Muscle of back (tissue), 13 donors: ENCODE measurements at places on chromosomes 4 and X.

GRCh38 chrX:57453901-57454300 lies 137.9 kb upstream of the ZXDB start:
- DNase-seq: no peak

DNA sequence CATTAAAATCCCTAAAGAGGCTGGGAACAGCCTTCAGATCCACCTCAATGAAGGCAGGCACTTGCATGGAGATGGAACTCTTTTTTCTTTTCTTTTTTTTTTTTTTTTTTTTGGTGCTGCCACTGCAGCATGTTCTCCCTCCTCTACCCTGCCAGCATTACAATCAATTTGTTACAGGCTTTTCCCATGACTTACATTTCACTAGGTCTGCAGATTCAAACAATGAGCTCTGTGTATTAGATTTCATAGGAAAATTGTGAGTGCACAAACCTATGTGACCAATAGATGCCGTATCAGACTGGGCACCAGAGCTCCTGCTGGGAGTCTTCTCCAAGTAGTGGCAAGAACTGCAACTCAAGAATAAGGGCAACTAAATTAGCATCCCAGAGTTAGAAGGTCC lies 63.8 kb upstream of the GABRQ start:
- peak; percentile 1 for DNase-seq

GRCh38 chrX:126177133-126177840 lies 11.2 kb upstream of the DCAF12L2 start:
- no peak for DNase-seq

DNA sequence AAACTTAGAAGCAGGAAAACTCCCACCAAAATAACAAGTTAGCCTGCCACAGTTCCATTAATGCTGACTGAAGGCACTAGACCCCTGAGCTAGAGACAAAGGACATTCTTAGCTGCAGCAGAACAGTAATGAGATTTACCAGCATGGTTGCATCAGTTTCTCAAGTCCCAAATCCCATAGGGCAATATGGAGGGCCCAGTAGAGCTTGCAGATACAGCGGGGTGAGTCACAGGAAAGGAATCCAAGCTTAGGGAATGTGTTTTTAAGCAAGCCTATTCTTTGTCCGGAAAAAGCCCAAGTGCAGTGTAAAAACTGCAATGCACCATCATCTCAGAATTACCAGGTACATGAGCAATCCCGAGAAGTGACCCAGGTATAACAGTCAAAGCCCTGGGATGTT lies 51.3 kb upstream of the EXOC1L start:
- no peak for DNase-seq

- no peak for DNase-seq
These were observed 53.2 kb upstream of the CCDC149 start for GRCh38 chr4:24966076-24966475.

GRCh38 chrX:3563451-3563850 lies 150.0 kb downstream of the PRKX start:
- DNase-seq: no peak

- DNase-seq: no peak
These were observed 7.8 kb upstream of the RTL5 start for GRCh38 chrX:72139538-72139937.

- DNase-seq: no peak
These were observed 102.8 kb downstream of the CHRDL1 start for GRCh38 chrX:110692866-110693265.

DNA sequence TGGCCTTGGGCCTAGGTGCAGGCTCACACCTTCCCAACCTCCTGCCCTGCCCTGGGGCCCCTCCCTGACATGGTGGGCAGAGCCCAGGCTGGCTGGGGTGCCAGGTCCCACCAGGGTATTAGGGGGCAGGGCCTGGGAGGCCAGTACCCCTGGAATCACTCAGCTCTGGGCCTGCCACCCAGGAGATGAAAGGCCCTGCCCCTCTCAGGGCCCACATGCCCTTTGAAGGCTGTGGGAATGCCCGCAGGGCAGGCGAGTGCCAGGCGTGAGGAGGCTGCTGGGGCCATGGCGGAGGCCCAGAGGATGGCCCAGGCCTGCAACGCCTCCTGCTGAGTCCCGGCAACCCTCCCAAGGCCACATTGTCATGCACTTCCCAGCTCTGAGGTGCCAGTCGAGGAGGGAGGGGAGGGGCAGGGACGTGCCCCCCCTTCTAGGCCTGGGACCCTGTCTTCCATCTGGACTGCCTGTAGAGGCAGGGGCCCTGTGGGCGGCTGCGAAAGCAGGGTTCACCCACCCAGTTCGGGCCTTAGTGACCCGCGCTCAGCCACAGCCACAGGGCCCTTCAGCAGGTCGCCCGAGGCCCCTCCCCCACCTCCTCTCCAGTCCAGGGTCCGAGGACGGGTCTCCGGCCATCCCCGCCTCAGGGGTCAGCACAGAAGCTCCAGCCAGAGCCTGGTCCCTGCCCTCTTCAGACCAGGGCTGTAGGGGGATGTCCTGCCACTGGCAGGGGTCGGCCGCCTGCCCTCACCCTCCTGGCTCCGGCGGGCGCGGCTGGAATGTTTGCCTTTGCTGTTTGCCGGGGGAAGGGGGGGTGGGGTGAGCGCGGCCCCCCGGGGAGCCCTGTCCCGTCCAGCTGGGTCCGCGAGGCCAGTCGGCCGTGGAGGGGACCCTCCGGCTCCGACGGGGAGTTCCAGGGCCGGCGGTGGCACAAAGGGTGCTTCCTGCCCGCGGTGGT lies 26.7 kb upstream of the FGFR3 start:
- no peak for DNase-seq

DNA sequence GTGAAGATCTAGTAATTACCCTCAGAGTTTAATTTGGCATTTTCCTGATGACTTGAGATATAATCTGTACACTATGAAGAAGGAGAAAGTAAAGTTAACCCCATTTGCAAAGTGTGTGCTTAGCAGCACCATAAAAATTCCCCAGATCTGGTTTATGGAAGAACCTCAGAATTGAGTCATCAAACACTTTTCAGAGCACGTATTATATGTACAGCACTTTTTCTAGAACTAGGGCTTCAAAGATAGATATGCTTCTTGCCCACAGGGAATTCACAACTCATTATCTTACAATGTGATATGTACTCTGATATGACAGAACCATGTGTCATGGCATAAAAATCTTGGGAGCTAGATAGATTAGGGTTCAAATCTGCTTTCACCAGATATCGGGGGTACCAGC lies 150.9 kb downstream of the SLC10A7 start:
- DNase-seq: no peak

DNA sequence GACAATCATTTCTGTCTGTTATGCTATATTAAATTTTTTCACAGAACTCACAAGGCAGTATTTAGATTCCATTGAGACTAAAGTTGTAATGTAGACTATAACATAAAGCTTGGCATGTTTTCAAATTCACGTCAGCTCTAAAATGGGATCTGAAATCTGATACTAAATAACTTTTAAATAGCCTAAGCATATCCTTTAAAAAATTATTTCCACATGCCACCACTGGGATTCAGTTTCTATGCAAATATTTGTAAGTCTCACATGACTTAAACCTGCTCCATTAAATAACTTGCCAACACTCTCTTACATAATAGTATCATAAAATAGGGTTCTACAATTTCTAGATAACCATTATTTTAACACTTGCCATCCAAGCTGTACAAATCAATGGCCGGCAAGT lies 32.4 kb downstream of the KLHL8 start:
- DNase-seq: peak; percentile 73
